ENCODE measurements at places on chromosomes 3 and 15. TPM values are rescaled to one million over a fixed set of nuclear protein-coding genes. Genes with fewer than 3 reads are reported as not detected.

C3orf20 gene
- under 0.01 TPM for total RNA-seq

PPM1L gene
- total RNA-seq, result 7.3 TPM

DNASE1L3 gene
- not detected for total RNA-seq

GOLGA8T gene
- total RNA-seq, result not detected

VEPH1 gene
- total RNA-seq, result 274 TPM

GPR149 gene
- not detected for total RNA-seq

MKRN3 gene
- 2.2 TPM for total RNA-seq

PRSS50 gene
- total RNA-seq, result not detected

SLC28A1 gene
- not detected for total RNA-seq

STT3B gene
- 212 TPM for total RNA-seq

ZNF445 gene
- total RNA-seq, result 5.2 TPM

DUOX1 gene
- total RNA-seq, result 0.15 TPM

CHCHD6 gene
- total RNA-seq, result 172 TPM

SPESP1 gene
- total RNA-seq, result 5.2 TPM

POPDC2 gene
- 1.4 TPM for total RNA-seq

All from melanocyte of skin (primary cell).